ENCODE measurements at places on chromosomes 11 and 22. TPM values are rescaled to one million over a fixed set of nuclear protein-coding genes. Genes with fewer than 3 reads are reported as not detected.

- H3K4me1 ChIP-seq: no peaks in the 10 kb centered on the region
- H3K27ac ChIP-seq: no peak overlapping the region
- no peak overlapping the region for H3K4me3 ChIP-seq
- H3K36me3 ChIP-seq: no peaks in the 10 kb centered on the region
- no peak for DNase-seq
Observed at GRCh38 chr11:60175860-60176275, 7.0 kb downstream of the MS4A6A start.

DNA sequence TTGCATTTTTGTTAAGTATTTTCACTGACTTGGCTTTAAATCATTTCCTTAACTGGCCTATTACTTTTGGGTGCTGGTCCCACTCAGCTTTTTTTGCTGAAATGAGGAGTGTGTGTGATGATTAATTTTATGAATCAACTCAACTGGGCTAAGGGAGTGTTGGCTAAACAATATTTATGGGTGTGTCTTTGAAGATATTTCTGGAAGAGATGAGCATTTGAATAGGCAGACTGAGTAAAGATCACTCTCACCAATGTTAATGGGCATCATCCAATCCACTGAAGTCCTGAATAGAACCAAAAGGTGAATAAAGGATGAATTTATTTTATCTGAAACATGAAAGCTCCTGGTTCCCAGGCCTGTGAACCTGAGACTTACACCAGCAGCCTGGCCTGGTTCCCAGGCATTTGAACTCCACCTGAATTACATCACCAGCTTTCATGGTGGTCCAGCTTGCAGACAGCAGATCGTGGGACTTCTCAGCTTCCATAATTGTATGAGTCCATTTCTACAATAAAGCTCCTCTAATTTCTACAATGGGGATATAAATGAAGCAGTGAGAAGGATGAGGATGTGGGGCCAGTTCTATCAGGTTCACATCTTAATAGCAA, 241.3 kb upstream of the ZC3H12C start:
- H3K4me1 ChIP-seq: no peaks in the 10 kb centered on the region
- no peak for DNase-seq
- no peaks in the 10 kb centered on the region for H3K36me3 ChIP-seq
- H3K4me3 ChIP-seq: no peak overlapping the region
- no peaks in the 10 kb centered on the region for H3K27me3 ChIP-seq

DNA sequence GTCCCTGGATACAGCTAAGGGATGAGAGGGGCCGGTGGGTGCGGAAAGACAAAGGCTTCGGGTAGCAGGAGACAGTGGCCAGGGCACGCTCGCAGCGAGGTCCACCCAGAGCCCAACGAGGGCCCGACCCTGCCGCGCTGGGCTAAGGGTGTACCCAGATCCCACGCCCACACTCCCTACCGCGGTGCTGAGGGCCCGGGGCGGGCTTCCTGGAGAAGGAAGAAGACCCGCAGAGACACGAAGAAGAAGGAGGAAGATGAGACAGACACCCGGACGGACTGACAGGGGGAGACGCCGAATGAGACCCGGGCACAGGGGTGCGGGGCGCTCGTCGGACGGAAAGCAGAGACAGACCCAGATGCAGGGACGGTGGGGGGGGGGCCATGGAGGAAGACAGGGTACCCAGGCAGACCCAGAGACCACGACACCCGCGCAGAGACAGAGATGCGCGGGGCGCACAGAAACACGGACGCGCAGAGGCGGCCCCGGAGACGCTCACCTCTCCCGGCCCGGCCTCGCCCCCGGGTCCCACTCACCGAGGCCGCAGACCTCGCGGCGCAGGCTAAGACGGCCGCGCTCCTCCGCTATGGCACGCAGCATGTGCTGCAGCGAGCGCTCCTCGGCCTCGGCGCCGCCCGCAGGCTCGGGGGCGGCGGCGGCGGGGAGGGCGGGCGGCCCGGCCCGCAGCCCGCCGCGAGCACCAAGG, 437 bp downstream of the KIAA0930 start:
- H3K27me3 ChIP-seq: no peaks in the 10 kb centered on the region
- peaks cover 30% of the 10 kb centered on the region for H3K4me1 ChIP-seq
- H3K36me3 ChIP-seq: no peaks in the 10 kb centered on the region
- no peak for DNase-seq
- H3K27ac ChIP-seq: peak overlapping the region; percentile 74

- no peak overlapping the region for H3K4me3 ChIP-seq
- no peak for DNase-seq
- H3K4me1 ChIP-seq: peaks cover 60% of the 10 kb centered on the region
- H3K27ac ChIP-seq: no peak overlapping the region
- H3K27me3 ChIP-seq: peaks cover 34% of the 10 kb centered on the region
Observed at GRCh38 chr22:37178350-37179125, 9.5 kb downstream of the C1QTNF6 start.

DNA sequence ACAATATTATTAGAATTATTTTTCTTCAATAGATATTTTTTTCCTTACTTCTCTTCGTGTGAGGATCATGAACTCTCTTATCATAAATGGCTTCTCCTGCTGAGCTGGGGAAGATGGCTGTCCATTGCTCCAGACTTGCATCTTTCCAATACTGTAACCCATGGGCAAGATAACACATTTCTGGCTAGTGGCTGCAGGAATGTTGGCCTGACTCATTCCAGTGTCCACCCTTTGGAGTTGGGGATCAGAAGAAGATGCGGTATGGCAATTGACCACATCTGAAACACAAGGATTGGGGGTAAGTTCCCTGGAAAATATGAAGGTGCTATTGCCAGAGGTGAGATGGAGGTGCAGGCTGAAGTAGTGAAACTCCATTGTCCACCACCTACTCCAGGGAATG, 92.8 kb downstream of the FAR1 start:
- H3K4me1 ChIP-seq: no peaks in the 10 kb centered on the region
- no peak overlapping the region for H3K27ac ChIP-seq
- H3K4me3 ChIP-seq: no peak overlapping the region
- DNase-seq: no peak
- H3K27me3 ChIP-seq: no peaks in the 10 kb centered on the region
- no peaks in the 10 kb centered on the region for H3K36me3 ChIP-seq

- H3K27ac ChIP-seq: no peak overlapping the region
- DNase-seq: no peak
- no peak overlapping the region for H3K4me3 ChIP-seq
- H3K27me3 ChIP-seq: no peaks in the 10 kb centered on the region
- H3K4me1 ChIP-seq: peaks cover 3% of the 10 kb centered on the region
Observed at GRCh38 chr22:24772493-24773220, 1.9 kb downstream of the PIWIL3 start.

- peak overlapping the region; percentile 97 for H3K27ac ChIP-seq
- no peaks in the 10 kb centered on the region for H3K27me3 ChIP-seq
- H3K36me3 ChIP-seq: no peaks in the 10 kb centered on the region
- peaks cover 94% of the 10 kb centered on the region for H3K4me1 ChIP-seq
- peak overlapping the region; percentile 87 for H3K4me3 ChIP-seq
Observed at GRCh38 chr11:118608360-118609227, 1.2 kb downstream of the PHLDB1 start.

GRCh38 chr11:10139143-10139542, 154.9 kb downstream of the SBF2 start:
- H3K27ac ChIP-seq: no peak overlapping the region
- no peaks in the 10 kb centered on the region for H3K36me3 ChIP-seq
- DNase-seq: no peak

- H3K4me1 ChIP-seq: no peaks in the 10 kb centered on the region
- no peak for DNase-seq
- no peaks in the 10 kb centered on the region for H3K36me3 ChIP-seq
- no peak overlapping the region for H3K4me3 ChIP-seq
Observed at GRCh38 chr11:8384199-8384821, 120.6 kb upstream of the LMO1 start.

- no peak overlapping the region for H3K4me3 ChIP-seq
- no peak overlapping the region for H3K27ac ChIP-seq
- DNase-seq: no peak
- no peaks in the 10 kb centered on the region for H3K27me3 ChIP-seq
Observed at GRCh38 chr11:6526411-6527135, 29.5 kb downstream of the DNHD1 start.

DNA sequence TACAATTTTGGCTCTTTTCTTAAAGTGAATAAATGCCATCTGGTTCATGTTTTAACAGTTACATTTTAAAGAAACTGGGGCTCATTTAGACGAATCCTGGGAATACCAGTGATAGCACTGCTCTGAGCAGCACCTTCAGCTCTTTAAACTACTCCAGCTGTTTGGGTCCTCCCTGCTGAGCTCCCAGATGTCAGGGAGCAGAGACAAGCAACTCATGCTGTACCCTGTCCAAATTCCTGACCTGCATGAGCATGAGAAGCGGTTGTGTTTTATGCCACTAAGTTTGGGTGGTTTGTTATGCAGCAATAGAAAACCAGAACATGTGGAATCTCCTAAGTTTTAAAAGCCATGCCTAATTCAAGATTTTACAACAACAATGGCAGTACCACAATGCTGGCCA, 90.0 kb downstream of the FDX1 start:
- DNase-seq: no peak
- no peak overlapping the region for H3K4me3 ChIP-seq
- H3K27me3 ChIP-seq: no peaks in the 10 kb centered on the region
- no peak overlapping the region for H3K27ac ChIP-seq
- no peaks in the 10 kb centered on the region for H3K36me3 ChIP-seq

- no peak overlapping the region for H3K4me3 ChIP-seq
- no peaks in the 10 kb centered on the region for H3K36me3 ChIP-seq
- no peak for DNase-seq
- no peaks in the 10 kb centered on the region for H3K4me1 ChIP-seq
- no peaks in the 10 kb centered on the region for H3K27me3 ChIP-seq
Observed at GRCh38 chr11:66429983-66430602, 8.6 kb downstream of the MRPL11 start.

DNA sequence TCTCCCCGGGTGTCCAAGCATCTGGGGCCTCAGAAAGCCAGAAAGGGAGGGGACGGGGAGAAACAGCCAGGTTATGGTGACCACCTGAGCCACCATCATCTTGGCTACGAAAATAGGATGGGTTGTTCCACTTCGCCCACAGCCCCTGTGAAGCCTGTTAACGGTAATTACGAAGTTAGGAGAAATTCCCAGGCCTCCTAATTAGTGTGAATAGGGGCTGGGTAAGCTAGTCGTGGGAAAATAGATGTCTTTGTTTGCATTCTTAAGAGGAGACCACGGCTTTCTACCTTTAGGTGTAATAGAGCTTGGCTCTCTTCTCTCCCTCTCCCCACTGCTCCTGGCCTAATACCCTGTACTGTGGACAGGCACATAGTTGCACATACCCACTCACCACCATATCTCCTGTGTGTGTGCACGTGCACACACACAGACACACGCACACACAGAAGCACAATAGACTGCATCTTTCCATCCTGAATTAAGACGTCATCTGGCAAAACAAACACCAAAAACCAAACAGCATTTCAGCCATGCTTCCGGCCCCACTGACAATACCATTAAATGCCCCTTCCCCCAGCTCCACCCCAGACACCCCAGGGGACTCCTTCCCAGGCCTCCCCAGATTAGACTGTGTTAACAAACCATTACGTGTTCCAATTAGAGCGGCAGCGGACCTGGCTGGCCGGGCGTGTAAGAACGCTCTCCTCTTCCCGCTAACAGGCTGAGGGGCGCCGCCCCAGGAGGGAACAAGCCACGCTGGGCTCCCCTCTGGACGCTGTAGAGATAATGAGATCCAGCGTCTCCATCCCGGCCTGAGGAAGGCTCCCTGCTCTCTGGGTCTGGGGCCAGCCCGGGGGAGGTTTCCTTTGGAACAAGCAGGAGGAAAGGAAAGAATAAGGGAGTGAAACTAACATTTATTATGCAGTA, 72.8 kb downstream of the TP53I11 start:
- peak overlapping the region; percentile 24 for H3K4me3 ChIP-seq
- no peaks in the 10 kb centered on the region for H3K27me3 ChIP-seq
- DNase-seq: no peak
- H3K27ac ChIP-seq: peak overlapping the region; percentile 31
- H3K4me1 ChIP-seq: no peaks in the 10 kb centered on the region
- H3K36me3 ChIP-seq: no peaks in the 10 kb centered on the region

DNA sequence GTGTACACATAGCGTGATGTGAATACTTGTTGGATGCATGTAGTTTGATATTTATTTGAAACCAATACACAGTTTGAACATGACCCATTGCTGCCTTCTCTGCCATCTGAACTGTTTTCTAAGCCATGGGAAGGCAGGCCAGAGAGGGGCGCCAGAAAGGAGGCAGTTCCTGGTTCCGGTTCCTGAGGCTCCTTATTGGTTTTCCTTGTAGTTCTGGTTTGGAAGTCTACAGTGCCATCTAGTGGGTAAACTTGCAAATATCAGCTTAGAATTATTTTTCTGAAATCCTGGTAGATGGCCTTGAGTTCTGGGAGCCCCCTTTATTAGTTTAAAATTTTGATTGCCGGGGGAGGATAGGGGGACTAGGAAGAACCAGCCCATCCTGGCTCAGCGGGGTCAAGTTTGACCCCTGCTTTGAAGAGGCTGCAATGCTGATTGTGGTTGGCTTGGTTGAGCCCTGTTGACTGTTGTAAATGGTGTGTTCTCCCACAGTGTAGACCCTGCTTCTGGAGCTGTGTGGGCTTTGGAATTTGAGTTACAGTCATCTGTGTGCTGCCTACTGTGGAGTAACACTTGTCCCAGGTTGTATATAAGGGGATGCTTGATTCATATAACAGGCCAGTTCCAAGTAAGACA, 48.4 kb downstream of the GRAMD1B start:
- H3K4me3 ChIP-seq: no peak overlapping the region
- H3K4me1 ChIP-seq: peaks cover 13% of the 10 kb centered on the region
- H3K27ac ChIP-seq: no peak overlapping the region
- DNase-seq: no peak
- H3K27me3 ChIP-seq: no peaks in the 10 kb centered on the region

DNA sequence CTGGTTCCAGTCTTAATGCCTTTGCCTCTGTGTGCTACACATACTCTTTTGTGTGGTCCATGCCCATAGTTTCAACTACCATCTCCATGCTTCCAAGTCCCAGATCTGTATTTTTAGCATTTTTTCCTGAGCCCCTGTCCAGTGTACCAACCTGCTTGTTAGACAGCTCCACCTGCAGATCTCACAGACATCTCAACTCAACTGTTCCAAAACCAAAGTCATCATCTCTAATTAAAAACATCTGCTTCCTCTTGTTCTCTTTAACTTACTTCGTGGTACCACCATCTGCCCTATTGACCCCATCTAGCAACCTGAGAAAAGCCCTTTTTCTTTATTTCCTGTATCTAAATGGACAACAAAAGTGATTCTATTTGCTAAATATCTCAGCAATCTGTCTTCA, 8.6 kb upstream of the KMT2A start:
- no peak for DNase-seq
- H3K4me3 ChIP-seq: no peak overlapping the region
- no peaks in the 10 kb centered on the region for H3K27me3 ChIP-seq
- no peaks in the 10 kb centered on the region for H3K36me3 ChIP-seq
- no peak overlapping the region for H3K27ac ChIP-seq

ANO9 gene
- 20.4 TPM for total RNA-seq

KDM4D gene
- total RNA-seq: 0.47 TPM

GGTLC2 gene
- not detected for total RNA-seq

CHRM4 gene
- not detected for total RNA-seq

OR6A2 gene
- total RNA-seq: 0.38 TPM

SLC22A8 gene
- not detected for total RNA-seq

SMIM38 gene
- not detected for total RNA-seq

OR52I1 gene
- total RNA-seq: not detected
